ENCODE measurements at places on chromosomes 7 and 10. TPM values are rescaled to one million over a fixed set of nuclear protein-coding genes. Genes with fewer than 3 reads are reported as not detected.

DNA sequence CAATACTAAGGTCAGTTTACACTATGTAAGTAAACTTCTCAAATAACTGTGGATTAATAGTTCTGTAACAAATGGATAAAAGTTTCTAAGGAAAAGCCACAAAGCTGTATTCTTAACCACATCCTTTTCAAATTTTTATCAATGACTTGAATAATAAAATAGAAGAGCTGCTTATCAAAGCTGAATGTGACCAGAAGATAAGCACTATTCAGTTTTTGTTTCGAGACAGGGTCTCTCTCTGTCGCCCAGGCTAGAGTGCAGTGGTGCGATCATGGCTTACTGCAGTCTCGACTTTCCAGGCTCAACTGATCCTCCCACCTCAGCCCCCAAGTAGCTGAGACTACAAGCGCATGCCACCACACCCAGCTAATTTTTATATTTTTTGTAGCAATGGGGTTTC lies 17.0 kb downstream of the UPF2 start:
- DNase-seq: no peak

GRCh38 chr10:78782441-78782840 lies 286.3 kb upstream of the ZMIZ1 start:
- DNase-seq: no peak

Gene SSC4D
- 0.66 TPM for polyA plus RNA-seq

Gene CYP2C9
- not detected for polyA plus RNA-seq

Gene DNAJC12
- 1.4 TPM for polyA plus RNA-seq

Data from GM23248 (cell line).